ENCODE measurements at places on chromosomes 2 and 18. TPM values are rescaled to one million over a fixed set of nuclear protein-coding genes. Genes with fewer than 3 reads are reported as not detected.

DNA sequence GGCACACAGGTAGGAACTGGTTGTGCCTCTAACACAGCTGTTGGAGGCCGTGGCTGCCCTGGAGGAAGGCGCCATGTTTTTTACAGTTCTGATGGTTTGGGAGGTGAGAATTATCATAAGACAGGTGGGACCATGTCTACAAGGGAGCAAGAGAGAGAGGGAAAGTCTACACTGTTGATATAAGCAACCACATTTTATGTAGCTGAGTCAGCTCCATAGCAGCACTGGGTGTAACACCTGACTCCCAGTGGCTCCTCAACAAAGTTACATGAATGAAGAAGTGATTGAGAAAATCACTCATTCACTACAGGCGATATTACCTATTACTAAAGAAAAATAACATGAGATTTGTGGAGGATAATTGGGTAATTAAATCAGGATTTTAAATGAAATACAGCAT lies 41.3 kb upstream of the ACAA2 start:
- no peaks in the 10 kb centered on the region for H3K4me1 ChIP-seq
- no peaks in the 10 kb centered on the region for H3K27me3 ChIP-seq
- no peaks in the 10 kb centered on the region for H3K36me3 ChIP-seq
- no peak for DNase-seq
- H3K27ac ChIP-seq, result no peak overlapping the region
- H3K4me3 ChIP-seq, result no peak overlapping the region

- H3K4me3 ChIP-seq, result no peak overlapping the region
- no peaks in the 10 kb centered on the region for H3K4me1 ChIP-seq
- H3K27ac ChIP-seq, result no peak overlapping the region
- DNase-seq, result no peak
- H3K27me3 ChIP-seq, result no peaks in the 10 kb centered on the region
- no peaks in the 10 kb centered on the region for H3K36me3 ChIP-seq
Observed at GRCh38 chr2:21544392-21544791, 420.6 kb downstream of the TDRD15 start.

DNA sequence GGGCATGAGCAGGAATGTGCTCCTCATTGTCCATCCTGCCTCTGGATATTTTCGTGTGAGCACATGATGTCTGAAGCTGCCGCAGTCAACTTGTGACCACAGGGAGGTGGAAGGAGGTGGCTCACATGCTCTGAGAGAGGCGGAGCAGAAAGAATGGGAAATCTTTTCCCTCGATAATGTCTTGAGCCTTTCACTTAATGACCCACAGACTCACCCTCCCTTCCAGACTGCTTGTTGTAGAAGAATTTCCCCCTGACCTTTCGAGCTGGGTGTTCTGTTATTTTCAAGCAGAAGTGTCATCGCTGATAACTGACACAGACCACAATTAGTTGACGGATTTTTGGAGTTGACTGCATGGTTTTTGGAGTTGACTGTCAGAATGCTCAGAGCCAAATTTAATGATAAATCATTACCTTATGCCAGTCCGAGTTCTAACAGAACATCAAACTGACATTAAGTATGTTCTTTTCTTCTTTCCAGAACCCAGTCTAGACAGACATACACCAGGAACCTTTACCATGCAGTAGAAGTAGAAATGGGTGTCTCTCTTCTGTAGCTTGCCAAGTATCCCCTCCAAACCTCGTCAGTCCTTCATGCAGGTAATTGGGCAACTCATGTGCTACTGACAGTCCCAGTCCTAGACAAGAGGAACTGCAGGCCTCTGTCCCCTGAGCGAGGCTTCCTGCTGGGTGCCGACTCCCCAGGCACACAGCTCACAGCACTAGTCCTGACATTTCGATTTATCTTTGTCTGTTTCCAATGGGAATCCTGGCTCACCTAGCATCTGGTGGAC lies 29.4 kb upstream of the RTTN start:
- H3K4me3 ChIP-seq, result no peak overlapping the region
- no peaks in the 10 kb centered on the region for H3K4me1 ChIP-seq
- DNase-seq, result no peak
- no peaks in the 10 kb centered on the region for H3K27me3 ChIP-seq
- no peaks in the 10 kb centered on the region for H3K36me3 ChIP-seq

DNA sequence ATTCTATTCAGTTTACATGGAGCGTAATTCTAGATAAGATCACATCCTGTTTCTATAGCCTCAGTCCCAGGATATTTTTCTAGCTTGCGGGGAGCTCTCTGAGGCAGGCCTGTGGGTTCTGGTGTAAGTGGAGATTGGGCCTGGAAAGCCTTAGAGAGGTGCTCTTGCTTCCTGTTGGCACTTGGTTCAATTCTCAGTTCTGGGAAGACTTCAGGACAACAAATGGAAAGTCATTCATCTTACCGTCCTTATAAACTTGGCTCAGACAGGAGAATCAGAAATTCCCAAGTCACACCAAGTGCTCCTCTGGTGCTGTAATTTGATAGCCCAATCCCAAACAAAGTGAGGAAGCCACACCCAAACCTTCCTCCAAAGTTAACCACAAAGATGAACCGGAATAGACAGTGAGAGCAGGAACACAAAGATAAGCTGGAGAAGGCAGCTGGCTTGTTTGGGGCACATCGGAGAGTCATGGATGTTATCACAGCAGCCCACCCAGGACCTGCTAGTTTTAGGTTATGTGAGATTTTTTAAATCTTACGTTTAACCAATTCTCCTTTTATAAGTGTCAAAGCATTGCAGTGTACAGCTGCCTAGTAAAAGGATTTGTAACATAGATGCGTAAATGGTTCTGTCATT lies 144.3 kb upstream of the MAP3K20 start:
- no peaks in the 10 kb centered on the region for H3K4me1 ChIP-seq
- H3K4me3 ChIP-seq, result no peak overlapping the region
- DNase-seq, result no peak
- no peak overlapping the region for H3K27ac ChIP-seq
- H3K27me3 ChIP-seq, result no peaks in the 10 kb centered on the region
- H3K36me3 ChIP-seq, result no peaks in the 10 kb centered on the region

Gene ALK
- polyA plus RNA-seq, result 0.07 TPM

DNA sequence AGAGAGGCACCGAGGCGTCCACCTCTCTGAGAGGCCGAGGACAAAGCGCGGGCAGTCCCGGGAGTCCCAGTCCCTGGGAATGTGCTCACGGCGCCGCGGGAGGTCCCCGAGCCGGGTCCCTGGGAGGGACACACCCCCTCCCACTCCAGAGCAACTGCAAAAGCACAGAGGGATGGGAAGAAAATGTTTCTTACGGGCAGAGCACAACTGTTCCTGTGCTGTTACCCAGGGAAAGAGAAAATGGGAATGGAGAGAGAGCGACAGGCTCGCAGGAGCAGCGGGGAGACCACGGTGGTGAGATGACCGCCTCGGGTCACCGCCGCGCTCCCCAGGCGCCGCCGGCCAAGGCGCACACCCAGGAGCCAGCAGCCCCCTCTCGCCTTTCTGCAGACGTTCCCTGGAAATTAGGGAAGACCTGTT lies 1.2 kb upstream of the BCL11A start:
- H3K27ac ChIP-seq, result no peak overlapping the region
- H3K4me1 ChIP-seq, result peaks cover 62% of the 10 kb centered on the region
- H3K4me3 ChIP-seq, result peak overlapping the region; percentile 64

DNA sequence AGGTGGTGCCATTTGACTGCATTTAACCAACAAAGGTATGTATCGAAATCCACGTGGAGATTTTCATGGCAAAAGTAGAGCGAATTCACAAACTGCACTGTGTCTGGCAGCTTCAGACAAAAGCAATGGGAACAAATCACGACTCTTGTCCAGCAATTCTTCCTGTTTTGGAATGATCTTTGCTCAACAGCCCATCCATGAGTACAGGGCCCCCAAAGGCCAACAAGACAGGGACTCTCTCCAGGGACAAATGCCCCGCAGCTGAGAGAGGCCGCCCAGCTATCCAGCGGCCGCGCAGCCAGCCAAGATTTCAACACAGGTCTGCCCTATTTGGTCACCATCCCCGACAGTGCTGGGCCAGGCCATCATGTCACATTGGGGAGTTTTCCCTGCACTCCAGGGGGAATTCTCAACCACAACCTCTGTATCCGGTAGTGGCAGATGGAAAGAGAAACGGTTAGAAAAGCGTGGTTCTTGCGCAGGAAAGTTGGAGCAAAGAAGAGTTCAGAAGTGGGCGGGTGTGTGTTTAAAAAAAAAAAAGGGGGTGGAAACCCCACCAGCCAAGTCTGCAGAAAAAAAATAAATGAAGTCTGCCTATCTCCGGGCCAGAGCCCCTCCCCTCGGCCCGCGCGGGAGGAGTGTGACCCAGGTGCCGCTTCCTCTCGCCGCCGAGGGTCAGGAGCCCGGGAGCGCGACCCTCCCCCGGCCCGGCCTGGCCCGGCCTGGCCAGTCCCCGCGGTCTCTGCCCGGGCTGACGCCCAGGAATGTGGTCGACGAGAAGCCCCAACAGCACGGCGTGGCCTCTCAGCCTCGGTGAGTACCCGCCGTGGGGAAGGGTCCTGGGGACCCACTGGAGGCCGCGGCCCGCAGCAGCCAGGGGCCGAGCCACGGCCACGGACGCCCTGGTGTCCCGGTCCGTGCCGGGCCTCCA lies at the start of gene GYPC:
Gene GYPC (plus strand): TSS at position 659 of the 931 bp plus-strand sequence. CDS start 106 bp downstream, at position 765.
- DNase-seq, result peak; percentile 52
- H3K36me3 ChIP-seq, result no peaks in the 10 kb centered on the region
- peak within 1 kb of the TSS; percentile 78 for H3K27ac ChIP-seq
- H3K27me3 ChIP-seq, result no peaks in the 10 kb centered on the region
- H3K4me3 ChIP-seq, result peak within 1 kb of the TSS; percentile 96
- peaks cover 38% of the 10 kb centered on the region for H3K4me1 ChIP-seq

Gene STARD6
- polyA plus RNA-seq, result 0.46 TPM

DNA sequence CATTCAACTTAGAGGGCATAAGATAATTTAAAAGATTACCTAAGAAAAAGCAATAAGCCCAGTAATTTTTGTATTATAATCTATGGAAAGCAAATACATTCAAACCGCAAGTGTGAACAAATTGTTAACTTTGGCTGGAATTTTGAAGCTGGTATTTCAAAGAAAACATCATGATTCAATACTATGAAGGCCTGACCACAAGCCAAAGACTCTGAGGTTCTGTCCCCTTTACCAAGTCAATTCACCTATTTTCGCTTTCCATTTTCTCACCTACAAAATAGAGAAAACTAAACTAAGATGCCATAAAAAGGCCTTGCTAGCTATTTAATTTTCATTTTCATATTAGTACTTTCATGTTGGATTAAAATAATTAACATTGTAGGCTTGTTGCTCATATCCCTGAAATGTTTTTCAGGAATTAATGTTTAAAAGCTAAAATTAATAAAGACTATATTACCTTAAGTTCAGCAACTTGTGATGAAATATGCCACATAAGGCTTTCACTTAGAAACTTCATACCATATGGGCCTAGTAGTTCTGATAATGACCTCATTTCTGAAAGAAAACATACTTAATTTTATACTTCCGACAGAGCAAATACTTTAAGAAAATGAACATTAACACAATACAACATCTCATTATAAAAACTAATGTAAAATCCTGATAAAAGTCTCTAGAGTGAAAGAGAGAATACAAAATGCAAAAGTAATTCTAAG lies 85.7 kb upstream of the FRZB start:
- H3K4me3 ChIP-seq, result no peak overlapping the region

GRCh38 chr2:119108186-119108585 lies 50.4 kb downstream of the C1QL2 start:
- no peak for DNase-seq
- no peaks in the 10 kb centered on the region for H3K27me3 ChIP-seq
- H3K4me1 ChIP-seq, result no peaks in the 10 kb centered on the region
- H3K27ac ChIP-seq, result no peak overlapping the region

Gene CD8A
- polyA plus RNA-seq, result 0.47 TPM

DNA sequence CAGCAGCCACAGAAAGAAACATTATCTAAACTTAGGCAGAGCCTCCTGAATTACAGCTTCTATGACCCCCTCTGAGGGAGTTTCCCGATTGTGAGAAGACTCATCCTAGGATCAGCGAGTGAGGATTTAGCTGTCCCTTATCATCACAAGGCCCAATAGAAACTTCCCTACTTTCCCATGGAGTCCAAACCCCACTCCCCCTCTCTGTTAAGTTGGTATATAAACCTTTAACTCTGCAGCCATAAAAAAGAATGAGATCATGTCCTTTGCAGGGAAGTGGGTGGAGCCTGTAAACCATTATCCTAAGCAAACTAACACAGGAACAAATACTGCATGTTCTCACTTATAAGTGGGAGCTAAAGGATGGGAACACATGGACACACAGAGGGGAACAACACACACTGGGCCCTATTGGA lies 78.8 kb downstream of the MYL12B start:
- no peak for DNase-seq
- no peaks in the 10 kb centered on the region for H3K36me3 ChIP-seq
- H3K4me1 ChIP-seq, result no peaks in the 10 kb centered on the region
- H3K4me3 ChIP-seq, result no peak overlapping the region
- no peaks in the 10 kb centered on the region for H3K27me3 ChIP-seq

DNA sequence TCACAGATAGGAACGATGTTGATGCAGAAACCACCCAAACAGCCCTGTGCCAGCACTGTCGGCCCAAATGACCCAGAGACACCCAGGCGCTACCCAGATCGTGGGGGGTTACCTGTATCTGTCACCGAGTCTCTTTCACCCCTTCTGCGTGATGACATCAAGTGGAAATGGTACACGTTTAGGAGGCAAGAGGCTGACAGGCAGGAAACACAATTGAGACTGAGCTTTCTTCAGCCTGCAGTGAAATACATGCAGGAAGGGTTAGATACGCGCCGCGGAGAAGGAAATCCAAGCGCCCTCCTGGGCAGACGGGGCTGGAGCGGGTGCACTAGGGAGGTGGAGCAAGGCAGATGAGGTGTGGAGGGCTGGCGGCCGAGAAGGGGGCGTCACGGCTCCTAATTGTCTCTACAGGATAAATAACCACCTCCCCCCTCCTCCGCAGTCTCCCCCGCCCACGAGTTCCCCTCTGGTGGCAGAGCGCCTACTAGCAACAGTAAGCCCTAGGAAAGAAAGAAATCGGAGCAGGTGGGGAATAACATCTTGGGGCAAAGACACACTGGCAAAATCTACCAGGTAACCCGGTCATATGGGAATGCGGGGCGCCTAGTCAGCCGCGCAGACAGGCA lies at the start of gene RNF152:
Gene RNF152 (minus strand): TSS at position 325 of the 626 bp plus-strand sequence. CDS start 76,544 bp downstream, outside the sequence.
- DNase-seq, result no peak
- no peak within 1 kb of the TSS for H3K27ac ChIP-seq
- H3K36me3 ChIP-seq, result no peaks in the 10 kb centered on the region

Gene ITPRIPL1
- polyA plus RNA-seq, result 10.0 TPM

- H3K27ac ChIP-seq, result no peak overlapping the region
- DNase-seq, result no peak
- no peaks in the 10 kb centered on the region for H3K27me3 ChIP-seq
Observed at GRCh38 chr2:227398684-227399670, 11.2 kb upstream of the SCYGR1 start.

Gene HDAC4
- 10.6 TPM for polyA plus RNA-seq

GRCh38 chr18:58967751-58968254 lies 103.1 kb downstream of the ZNF532 start:
- no peaks in the 10 kb centered on the region for H3K4me1 ChIP-seq
- no peak for DNase-seq
- H3K4me3 ChIP-seq, result no peak overlapping the region
- H3K36me3 ChIP-seq, result no peaks in the 10 kb centered on the region
- H3K27ac ChIP-seq, result no peak overlapping the region
- no peaks in the 10 kb centered on the region for H3K27me3 ChIP-seq

DNA sequence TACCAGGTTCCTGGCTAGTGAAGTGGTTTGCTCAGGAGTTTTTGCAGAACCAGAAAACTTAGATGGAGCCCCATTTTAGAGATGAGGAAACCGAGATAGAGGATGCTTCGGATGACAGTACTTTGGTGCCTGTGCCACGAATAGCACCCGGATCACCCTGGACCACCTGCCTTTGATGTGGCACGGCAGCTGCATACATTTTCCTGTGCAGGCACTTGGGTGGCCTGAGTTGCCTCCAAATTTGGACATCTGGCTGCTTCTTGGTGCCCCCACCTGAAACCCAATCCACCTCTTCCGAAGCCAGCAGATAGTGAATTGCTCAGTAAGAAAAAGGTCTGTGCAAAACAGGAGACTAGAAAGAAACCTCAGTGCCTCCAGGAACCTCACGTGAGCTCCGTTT lies 140.6 kb upstream of the ID2 start:
- peak overlapping the region; percentile 6 for H3K27ac ChIP-seq
- H3K4me3 ChIP-seq, result no peak overlapping the region
- DNase-seq, result no peak
- no peaks in the 10 kb centered on the region for H3K36me3 ChIP-seq
- peaks cover 74% of the 10 kb centered on the region for H3K4me1 ChIP-seq
